ENCODE measurements at places on chromosomes 2 and 18. TPM values are rescaled to one million over a fixed set of nuclear protein-coding genes. Genes with fewer than 3 reads are reported as not detected.

Gene RAPGEF4
- 0.92 TPM for total RNA-seq

Gene TMEM169
- total RNA-seq: 1.3 TPM

Gene TTLL4
- total RNA-seq: 55.7 TPM

Gene RAB6D
- total RNA-seq: 0.07 TPM

Gene MAL
- total RNA-seq: 101 TPM
